ENCODE measurements at places on chromosomes 13 and 19.

GRCh38 chr13:33677215-33677614 is 140.7 kb upstream of the RFC3 start:
- DNase-seq, result no peak

- DNase-seq, result no peak
Observed at GRCh38 chr19:14054721-14055120, 7.2 kb downstream of the PALM3 start.

DNA sequence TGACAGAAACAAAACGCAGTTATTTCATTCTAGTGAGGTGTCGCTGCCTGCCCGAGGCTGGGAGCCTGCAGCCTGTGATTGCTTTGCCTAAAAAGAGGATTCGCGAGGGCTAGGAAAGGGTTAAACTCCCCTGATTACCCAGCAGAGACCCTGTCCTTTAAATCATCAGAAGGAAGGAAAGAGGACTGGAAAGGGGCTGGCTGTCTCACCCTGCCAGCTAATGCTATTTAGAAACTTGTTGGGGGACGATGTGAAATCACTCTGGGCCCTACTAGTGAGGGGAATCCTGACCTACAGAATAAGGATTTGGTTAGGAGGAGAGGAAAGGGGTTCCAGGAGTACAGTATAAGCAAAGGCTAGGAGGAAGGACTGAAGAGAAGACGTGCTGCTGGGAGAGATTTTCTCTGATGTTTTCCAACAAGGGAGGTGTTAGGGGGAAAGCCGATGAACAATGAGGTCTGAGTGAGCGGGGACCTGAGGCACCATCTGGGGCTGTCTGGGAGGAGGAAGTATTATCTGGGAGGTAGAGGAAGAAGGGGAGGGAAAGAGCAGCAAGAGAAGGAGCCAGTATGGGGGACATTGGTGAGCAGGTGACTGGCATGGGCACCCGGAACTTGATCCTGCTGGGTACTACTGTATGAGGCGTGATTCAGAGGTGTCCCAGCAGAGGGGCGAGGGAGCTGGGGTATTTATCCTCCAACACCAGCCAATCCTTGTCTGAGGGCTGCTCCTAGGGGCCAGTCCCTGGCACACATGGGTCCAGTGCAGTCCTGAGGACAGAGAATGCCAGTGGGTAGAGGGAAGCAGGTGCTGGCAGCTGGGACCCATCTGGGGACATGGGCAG is 55.7 kb upstream of the PTPRS start:
- DNase-seq, result no peak

GRCh38 chr13:20064128-20064527 is 96.7 kb downstream of the GJA3 start:
- no peak for DNase-seq

- no peak for DNase-seq
Observed at GRCh38 chr13:90552702-90553101, 794.8 kb upstream of the MIR17HG start.

- DNase-seq, result no peak
Observed at GRCh38 chr19:16327911-16328823, 3.5 kb downstream of the KLF2 start.

- DNase-seq, result no peak
Observed at GRCh38 chr13:79549355-79550106, 68.6 kb downstream of the NDFIP2 start.

- no peak for DNase-seq
Observed at GRCh38 chr19:52536448-52536800, 9.0 kb downstream of the ZNF808 start.

DNA sequence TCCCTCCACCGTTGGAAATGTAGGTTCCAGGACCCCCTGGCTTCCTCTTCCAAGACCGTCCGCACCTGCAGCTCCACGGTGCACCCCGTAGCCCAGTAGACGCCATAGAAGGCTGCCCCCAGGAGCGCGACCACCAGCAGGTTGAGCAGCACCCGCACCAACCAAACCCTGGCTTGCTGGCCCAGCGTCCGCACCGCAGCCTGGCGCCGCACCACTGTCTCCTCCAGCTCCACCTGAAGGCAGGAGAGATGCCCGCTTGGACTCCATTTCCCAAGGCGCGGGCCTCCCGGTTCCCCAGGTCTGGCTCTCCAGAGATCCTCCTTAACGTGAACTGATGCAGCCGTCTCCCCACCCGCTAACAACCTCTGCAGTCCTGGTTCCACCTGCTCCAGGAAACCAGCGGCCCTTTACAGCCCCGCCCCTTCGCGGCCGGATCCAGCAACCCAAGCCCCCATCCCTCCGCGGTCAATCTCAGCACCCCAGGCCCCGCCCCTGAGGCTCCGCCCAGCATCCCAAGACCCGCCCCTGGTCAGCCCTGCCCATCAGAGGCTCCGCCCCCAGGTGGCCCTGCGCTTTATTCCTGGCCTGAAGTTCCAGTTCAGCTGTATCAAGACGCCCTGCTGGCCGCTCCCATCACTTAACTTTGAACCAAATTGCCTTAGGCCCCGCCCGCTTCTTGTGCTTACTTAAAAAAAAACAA is 5.0 kb upstream of the LENG1 start:
- peak; percentile 22 for DNase-seq

GRCh38 chr19:1393841-1394240 is 7.5 kb downstream of the GAMT start:
- no peak for DNase-seq

DNA sequence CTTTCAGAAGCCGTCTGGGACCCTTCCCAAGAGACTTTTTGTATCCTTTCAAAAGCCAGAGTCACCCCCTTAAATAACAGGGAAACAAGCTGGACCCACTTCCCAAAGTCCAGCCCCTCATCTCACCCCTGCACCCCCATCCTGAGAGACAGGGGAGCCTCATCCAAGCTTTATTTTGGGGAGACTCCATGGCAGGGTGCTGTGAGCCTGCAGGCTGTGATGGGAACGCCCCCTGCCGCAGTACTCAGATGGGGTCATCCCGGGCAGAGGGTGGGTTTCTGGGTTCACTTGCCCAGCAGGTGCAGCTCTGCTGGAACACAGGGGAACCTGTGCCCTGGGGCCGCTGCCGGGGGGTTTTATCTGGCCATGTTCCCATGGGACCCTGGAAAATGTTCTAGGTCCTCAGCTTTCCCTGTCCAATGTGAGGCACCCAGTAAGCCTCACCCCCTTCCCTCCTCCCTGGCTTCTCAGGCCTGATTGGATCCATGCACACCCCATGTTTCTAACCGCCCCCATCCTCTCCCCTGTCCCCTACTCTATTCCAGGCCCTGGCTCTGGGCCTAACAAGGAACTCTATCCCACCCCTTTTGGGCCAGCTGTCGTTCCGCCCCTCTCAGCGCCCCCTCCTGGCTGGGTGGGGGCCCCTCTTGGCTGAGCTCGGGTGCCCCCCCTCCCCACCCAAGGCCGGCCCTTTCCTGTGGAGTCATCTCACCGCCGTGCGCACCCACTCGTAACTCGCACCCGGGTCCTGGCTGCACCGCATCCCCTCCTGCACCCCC is 1.0 kb downstream of the HIF3A start:
- DNase-seq, result no peak

- no peak for DNase-seq
Observed at GRCh38 chr13:112772539-112772909, 82.7 kb downstream of the ATP11A start.

DNA sequence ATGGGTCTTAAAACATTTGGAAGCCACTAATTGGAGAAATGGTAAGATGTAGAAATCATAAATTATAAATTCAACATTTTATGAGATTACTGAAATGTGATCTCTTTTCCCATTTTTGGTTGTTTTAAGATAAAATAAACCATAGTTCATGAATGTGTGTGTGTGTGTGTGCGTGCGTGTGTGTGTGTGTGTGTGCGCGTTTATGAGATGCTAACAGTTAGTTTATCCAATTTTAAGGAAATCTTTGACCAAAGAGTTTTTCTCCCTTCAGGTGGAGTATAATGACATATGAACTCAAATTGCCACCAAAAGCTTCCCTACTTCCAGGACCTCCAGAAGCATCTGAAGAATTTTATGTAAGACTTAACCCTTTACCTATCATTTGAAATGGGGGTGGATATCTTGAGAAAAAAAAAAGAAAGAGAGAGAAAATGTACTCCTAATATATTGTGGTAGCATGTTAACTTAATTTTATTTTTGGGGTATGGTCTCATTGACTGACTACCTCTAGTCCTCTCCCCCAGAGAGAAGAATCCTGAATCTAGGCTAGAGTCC is 98.1 kb upstream of the AKAP11 start:
- no peak for DNase-seq

DNA sequence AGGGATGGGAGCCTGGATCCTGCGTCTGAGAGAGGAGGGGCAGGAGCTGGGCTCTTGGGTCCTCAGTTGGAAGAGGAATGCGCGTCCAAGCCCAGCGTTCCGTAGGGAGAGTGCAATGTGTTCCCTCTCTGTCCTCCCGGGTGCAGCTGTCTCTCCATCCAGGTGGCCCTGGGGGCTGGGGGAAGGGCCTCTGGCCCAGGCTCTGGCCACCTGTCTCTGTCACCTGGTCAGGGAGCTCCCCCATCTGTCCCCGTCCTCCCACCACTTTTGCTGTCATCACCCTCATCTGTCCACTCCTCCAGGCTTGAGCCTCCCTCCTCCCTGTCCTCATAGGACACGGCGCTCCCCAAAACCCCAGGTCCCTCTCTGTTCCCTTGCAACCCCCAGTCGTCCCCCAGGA is 3.7 kb upstream of the SBK2 start:
- DNase-seq, result no peak

- DNase-seq, result no peak
Observed at GRCh38 chr13:37667702-37668101, 69.1 kb upstream of the POSTN start.

DNA sequence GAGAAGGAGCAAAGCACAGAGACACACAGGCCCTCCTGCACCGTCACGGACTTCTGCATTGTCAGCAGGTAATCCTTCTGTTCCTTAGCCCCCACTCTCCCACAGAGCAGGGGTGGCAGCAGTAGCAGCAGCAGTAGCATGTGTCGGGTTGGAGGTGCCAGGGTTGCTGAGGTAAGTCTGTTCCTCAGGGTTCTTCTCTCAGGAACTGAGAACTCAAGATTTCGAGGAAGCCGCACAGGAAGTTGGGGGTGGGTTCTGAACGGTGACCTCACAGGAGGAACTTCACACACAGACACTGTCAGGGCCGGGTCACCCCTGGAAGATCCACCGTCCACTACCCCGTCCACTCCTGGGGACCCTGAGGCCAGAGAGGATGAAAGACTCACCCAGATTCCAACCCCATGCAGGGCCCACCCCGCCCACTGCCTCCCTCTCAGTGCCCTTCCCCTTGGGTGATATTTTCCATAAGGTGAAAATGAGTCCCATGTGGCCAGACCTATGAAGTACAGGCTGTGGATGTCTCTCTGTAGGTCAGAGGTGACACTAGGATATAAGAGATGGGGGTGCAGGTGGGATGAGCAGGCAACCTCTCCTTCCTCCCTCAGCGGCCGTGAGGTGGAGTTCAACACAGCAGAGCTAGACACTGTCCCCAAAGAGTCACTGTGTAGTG is at the start of gene SIGLEC12:
TSS of gene SIGLEC12 (minus strand) at position 207 of the 670 bp plus-strand sequence. CDS start at position 140, 67 bp downstream.
- DNase-seq, result no peak

- DNase-seq, result peak; percentile 77
Observed at GRCh38 chr13:76473552-76474134, 412.6 kb downstream of the KCTD12 start.

GRCh38 chr13:64538711-64539110 is 2691.4 kb downstream of the PCDH9 start:
- no peak for DNase-seq

DNA sequence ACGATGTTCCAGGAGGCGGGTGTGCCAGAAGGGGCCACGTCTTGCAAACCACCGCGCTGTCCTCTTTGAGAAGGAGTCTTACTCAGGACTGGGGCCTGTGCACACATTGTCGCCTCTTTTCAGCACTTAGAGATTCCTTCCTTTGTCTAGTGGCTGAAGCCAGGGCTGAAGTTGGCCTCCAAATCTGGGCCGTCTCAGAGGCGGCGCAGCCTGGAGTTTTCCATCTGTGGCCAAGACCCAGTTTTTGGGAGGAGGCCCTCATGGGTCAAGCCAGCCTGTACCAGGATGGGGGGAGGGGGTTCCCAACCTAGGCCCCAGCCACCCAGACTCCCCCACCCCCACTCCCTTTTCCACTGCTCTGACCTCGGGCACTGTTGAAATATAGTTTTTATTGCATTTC is 11.8 kb downstream of the ANO8 start:
- no peak for DNase-seq

DNA sequence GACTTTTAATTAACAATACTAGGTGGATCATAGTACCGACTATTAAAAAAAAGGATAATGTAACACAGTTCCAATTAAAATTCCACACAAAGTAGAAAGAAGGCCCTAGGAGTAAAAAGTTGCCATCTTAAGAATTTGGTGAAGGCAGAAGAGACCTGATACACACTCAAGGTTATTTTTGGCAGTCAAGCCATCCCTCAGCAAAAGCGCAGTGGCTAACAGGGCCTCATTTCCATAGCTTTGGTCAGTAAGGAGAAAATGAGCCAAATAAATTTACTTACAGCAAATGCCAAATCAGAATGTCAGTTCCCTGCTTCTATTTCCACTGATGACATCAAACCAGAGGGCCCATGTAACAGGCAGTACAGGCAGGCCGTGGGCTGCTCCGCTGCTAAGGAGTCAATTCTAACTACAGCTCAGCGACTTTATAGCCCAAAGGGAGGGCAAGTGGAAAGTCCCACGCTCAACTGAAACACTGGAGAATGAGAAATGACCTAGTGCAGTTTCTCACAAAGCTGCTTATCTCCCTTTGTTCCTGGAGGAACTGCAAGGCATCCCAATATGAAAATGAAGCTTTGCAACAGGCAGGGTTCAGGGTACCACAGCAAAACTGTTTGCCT is 6.3 kb downstream of the ARGLU1 start:
- DNase-seq, result no peak

GRCh38 chr19:27748551-27749152 is 1464.3 kb downstream of the UQCRFS1 start:
- no peak for DNase-seq

DNA sequence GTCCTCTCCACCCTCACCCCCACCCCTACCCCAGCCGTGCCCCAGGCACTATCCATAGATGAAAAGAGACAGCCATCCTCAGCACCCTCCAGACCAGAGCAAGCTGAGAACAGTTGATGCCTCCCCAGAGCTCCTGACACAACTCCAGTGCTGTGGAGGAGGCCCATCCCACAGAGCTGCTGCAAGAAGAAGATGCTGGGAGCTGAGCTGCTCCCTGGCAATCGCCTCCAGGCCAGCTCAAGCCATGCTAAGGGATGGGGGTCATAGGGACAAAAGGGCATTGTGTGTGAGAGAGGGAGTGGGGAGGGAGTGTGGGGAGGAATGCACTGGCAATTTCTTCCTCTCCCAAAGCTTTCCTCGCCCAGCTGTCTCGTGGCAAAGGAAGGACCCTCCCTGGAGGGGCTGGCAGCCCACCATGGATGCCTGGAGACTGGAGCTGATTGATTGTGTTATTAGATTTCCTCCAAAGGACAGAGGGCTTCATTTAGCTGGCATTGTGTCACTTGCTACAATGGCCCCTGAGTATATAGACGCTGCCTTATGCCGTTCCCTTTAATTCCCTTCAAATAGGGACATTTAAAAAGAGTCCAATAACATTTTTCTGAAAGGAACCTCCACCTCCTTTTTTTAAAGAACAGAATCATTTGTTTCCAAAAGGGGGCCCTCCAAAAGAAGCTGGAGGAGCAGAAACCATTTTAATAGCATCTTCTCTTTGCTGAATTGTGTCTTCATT is 476.4 kb downstream of the FOXO1 start:
- no peak for DNase-seq

GRCh38 chr19:35560677-35561076 is 2.8 kb downstream of the ATP4A start:
- DNase-seq, result no peak

- DNase-seq, result no peak
Observed at GRCh38 chr13:52978989-52979388, 49.6 kb upstream of the OLFM4 start.
